ENCODE measurements at places on chromosomes 4 and X.

- DNase-seq = peak; percentile 13
Measured at GRCh38 chrX:118459494-118459893, 36.1 kb upstream of the DOCK11 start.

GRCh38 chr4:78297116-78297800, 240.1 kb downstream of the FRAS1 start:
- no peak for DNase-seq

GRCh38 chr4:108965016-108965415, 202.2 kb upstream of the ETNPPL start:
- no peak for DNase-seq

DNA sequence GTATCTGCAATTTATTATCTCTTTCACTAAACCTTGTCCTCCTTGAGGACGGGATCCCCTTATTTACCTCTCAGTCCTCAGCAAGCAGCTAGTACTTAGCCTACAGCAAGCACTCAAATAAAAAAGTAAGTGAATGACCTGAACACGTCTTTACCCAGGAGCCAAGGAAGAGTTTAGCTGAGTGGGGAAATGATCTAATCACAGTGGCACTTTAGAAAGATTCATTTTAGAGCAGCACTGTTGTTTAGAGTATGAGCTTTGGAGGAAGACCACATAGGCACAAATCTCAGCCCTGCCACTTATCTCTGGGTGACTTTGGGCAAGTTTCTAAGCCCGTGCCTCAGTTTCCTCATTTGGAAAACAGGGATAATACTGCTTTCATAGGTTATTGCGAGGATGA, 2.7 kb downstream of the FAM120C start:
- no peak for DNase-seq

GRCh38 chr4:8582941-8583654, 2.9 kb downstream of the GPR78 start:
- DNase-seq = no peak

DNA sequence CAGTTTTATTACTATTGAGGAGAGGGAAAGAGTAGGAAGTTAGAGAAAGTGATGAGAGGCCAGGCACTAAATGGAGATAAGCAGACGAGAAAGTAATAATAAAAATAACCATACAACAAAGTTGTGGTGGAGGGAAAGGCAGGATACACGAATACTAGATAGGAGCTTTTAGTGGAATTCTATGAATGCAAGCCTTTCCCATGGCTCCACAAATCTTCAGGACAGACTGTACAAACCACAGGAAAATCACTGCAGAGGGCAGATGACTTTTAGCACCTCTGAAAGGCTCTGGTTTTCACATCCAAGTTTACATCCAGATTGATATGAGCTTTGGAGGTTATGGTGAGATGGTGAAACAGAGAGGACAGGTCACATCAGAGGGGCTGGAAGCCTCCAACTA, 41.5 kb downstream of the TNIP3 start:
- no peak for DNase-seq

- DNase-seq = no peak
Measured at GRCh38 chr4:121778991-121779628, 14.1 kb upstream of the SMIM43 start.

GRCh38 chr4:181319629-181320028, 923.6 kb upstream of the TENM3 start:
- DNase-seq = no peak

GRCh38 chr4:163544407-163545038, 50.0 kb downstream of the TMA16 start:
- peak; percentile 40 for DNase-seq

- DNase-seq = no peak
Measured at GRCh38 chr4:145498430-145498829, 16.8 kb downstream of the SMAD1 start.

- no peak for DNase-seq
Measured at GRCh38 chr4:141348573-141348972, 127.9 kb downstream of the ZNF330 start.

GRCh38 chrX:153245288-153245731, 66.2 kb downstream of the MAGEA1 start:
- no peak for DNase-seq

DNA sequence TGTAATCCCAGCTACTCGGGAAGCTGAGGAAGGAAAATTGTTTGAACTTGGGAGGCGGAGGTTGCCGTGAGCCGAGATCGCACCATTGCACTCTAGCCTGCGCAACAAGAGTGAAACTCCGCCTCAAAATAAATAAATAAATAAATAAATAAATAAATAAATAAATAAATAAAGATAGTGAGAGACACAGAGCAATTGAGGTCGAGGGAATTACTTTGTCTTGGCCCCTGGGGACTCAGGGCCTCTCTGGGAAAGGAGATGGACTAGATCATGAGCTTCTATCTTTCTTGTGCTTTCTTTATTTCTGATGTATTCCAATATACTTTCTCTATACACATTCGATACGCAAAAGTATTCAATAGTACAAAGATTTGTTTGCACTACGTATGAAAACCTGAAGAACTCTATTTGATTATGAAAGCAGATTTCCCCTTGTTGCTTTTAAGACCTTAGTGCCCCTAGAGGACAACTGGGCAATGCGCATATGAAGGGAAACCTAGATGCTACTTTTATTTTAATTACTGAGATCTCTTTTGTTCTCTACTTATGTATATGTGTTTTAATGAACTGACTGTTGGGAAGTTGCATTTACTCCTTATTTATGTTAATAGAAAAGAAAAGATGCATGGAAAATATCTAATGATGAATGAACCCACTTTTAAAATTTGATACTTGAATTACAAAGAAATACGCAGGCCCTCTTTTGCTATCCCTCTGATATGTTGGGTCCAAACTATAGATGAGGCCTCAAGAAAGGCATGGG, 12.8 kb upstream of the ELOVL6 start:
- DNase-seq = no peak

GRCh38 chr4:79623021-79623870, 215.2 kb upstream of the GK2 start:
- DNase-seq = no peak

GRCh38 chr4:119750771-119751170, 122.2 kb upstream of the PDE5A start:
- no peak for DNase-seq

DNA sequence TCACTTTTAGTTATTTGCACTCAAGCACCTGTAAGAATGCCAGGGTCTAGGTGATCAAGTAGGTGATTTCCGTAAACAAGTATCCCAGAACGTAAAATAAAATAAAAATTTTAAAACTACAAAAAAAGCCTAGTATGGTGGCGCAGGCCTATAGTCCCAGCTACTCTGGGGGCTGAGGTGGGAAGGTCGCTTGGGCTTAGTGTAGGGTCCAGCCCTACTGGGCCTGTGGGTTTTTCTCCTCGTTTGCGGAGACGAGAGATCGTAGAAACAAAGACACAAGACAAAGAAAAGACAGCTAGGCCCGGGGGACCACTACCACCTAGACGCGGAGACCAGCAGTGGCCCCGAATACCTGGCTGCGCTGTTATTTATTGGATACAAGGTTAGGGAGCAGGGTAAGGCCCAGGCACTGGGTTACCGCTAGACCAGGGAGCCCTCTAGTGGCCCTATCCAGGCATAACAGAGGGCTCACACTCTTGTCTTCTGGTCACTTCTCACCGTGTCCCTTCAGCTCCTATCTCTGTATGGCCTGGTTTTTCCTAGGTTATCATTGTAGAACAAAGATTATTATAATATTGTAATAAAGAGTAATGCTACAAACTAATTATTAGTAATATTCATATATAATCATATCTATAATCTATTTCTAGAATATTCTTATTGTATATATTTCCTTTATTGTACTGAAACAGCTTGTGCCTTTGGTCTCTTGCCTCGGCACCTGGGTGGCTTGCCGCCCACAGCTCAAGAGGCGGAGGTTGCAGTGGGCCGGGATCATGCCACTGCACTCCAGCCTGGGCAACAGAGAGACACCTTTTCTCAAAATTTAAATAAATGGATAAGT, 38.4 kb downstream of the SAGE1 start:
- DNase-seq = peak; percentile 26

- DNase-seq = no peak
Measured at GRCh38 chrX:112849016-112849415, 8.4 kb upstream of the AMOT start.

GRCh38 chr4:26860922-26861433, 337 bp downstream of the STIM2 start:
- peak; percentile 78 for DNase-seq

- no peak for DNase-seq
Measured at GRCh38 chrX:45022150-45022549, 149.2 kb downstream of the KDM6A start.

GRCh38 chr4:1365271-1366178, 18.5 kb downstream of the UVSSA start:
- DNase-seq = no peak

- no peak for DNase-seq
Measured at GRCh38 chr4:91914176-91914804, 389.5 kb upstream of the GRID2 start.

DNA sequence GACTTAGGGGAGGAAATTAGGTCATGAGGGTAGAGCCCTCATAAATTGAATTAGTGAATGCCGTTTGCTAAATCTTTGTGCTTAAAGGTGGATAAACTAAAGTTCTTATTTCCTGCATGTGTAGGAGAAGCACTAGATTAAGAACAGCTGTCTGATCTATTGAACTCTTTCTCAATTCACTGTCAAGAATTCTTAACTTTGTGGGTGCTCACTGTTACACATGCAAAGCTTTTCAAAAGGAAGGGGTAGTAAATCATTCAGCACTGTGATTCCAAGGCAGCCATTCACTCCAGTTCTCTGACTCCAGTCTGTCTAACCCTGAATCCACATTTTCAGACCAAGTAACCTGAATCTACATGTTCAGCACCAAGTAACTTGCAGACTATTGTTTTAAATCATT, 1520.1 kb downstream of the PCDH18 start:
- no peak for DNase-seq

GRCh38 chr4:9898596-9899305, 117.3 kb downstream of the DRD5 start:
- no peak for DNase-seq

DNA sequence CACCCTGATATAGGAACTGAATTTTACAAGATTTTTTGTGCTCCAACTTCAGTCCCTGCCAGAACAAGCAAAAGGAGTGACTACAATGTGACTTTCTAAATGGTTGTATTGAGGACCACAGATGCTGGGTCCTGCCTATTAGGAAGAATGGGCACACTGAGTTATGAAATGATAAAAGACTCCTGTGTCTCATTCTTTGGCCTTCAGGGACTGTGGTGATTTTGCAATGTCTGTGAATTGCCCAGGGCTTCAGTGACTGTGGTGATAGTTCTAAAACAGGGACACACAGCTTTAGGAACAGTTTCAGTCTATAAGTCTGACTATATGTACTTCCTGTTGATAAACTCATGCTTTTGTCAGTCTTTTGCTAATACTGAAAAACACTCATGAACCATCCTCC, 210.2 kb downstream of the DMD start:
- DNase-seq = no peak

DNA sequence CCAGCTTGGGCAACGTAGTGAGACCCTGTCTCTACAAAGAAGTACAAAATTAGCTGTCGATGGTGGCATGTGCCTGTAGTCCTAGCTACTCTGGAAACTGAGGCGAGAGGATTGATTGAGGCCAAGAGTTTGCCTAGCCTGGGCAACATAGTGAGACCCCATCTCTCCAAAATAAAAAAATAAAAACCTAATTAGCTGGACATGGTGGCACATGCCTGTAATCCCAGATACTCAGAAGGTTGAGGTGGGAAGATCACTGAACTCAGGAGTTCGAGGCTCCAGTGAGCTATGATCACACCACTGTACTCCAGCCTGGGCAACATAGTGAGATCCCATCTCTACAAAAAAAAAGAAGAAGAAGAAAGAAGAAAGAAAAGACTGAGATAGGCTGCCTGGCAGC, 17.4 kb downstream of the PLAC1 start:
- DNase-seq = no peak

DNA sequence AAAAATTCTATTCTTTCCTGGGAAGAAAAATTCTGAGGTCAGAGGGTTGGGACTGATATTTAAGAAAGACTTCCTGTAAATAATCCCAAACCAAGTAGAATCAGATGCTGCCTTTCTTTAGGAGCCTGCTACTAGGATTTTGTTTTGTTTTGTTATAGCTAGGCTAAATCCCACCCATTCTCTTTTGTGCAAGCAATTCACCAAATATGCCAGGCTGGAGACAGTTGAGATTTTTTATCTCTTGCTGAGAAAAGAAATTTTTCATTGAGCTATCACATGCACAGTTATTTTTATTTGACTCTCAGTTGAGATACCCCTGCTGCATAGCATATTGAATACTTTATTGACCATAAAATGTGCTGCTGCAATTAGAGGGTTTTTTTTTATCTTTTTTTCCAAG, 196.0 kb downstream of the KCNIP4 start:
- no peak for DNase-seq

- DNase-seq = no peak
Measured at GRCh38 chrX:14915596-14915995, 42.4 kb downstream of the MOSPD2 start.

DNA sequence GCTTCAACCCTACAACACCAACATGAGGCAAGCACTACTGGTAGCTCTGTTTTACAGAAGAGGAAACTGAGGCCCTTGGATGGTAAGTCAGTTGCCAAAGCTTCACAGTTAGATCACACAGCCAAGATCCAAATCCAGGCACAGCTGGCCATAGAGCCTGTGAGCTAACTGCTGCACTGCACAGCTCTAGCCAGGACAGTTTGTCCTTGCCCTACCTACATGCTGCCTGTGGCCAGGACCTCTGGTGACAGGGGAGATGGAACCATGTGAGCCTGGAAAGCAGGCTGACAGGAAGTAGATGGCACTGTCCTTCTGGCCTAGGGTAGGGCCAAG, 257.8 kb downstream of the FBXW7 start:
- no peak for DNase-seq

GRCh38 chr4:185874516-185875230, 62.7 kb upstream of the SORBS2 start:
- no peak for DNase-seq

Data from stimulated activated naive CD8-positive, alpha-beta T cell treated with anti-CD3 and anti-CD28 coated beads, Interleukin-15, amount 100 ng/mL, for 72 hours (primary cell).